ENCODE measurements at places on chromosomes 6 and 20.

DNA sequence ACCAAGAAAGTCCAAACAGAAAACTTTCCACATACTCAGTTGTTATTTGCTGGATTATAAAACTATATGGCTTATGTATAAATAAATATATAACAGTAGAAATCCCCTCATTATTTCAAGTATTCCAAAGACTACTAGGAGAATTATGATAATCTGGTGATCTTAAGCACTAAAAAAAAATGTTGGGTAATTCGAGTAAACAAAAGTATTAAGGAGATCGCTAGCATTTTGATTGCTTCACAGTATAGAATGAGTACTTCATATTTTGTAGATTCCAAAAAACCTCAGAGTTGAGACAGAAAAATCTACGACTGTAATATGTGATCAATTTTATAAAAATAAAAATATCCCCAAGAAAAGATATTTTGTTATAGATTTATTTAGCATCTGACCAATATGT, 236.4 kb upstream of the TENT5A start:
- DNase-seq: no peak

DNA sequence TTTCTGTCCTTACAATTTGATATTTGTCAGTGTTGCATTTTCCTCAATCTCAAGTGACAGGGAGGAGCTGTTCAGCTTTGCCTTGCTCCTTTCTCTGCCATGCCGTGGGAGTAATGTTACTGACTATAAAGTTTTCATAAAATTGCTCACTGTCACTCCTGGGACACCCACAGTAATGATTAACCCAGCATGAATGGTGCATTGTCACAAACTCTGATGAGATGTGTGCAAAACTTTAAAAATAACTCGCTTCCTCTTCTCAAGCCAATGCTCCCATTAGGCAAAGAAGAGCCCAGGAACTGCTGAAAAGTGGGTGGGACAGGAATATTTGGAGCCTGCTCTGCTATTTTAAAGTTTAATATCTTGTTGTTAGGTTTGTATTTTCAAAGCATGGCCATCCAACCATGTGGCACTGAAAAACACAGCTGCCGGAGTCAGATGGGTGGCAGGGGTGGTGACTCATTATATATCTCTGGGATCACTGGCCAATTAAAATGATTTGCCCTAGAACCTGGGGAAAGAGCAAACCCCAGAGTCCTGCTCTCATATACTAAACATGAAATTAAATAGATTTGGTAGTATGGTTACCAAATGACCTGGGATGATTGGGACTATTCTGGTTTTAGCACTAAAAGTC, 260.1 kb downstream of the BTBD3 start:
- no peak for DNase-seq

DNA sequence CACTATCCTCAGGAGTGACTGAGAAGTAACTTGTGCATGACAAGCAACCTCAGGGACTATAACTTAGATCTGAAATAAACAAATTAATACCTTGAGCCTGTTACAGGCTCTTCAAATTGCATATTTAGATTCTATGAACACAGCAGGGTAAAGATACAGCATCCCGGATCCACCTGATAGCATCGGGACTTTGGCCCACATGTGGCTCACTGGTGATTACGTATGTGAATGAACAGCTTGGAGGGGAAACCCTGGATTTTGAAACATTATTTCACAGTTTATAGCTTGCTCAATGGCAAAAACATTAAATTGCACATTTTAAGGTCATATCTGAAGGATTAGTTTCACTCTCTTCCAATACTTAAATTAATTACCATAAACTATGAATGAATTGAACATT, 133.2 kb downstream of the KHDRBS2 start:
- DNase-seq: no peak

GRCh38 chr6:41750374-41750773, 3.2 kb upstream of the PGC start:
- no peak for DNase-seq

- DNase-seq: no peak
These were observed 231.5 kb upstream of the SUPT3H start for GRCh38 chr6:45609141-45609638.

DNA sequence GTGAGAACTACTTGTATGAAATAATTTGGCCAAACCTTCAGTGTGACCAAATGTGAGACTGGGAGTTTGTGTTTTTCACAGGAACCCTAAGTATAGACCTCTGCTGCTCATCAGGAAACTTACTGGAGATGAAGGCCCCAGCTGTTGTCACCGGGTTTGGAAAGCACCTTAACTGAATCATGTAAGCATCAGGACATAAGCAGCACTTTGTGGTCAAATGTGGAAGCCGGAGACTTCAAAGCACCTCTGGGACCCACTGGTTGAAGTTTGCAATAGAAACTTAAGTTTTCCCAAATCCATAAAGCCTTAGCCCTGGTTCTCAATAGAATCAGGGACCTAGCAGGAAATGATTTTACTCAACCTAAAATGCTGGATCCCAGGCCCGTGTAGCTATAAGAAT, 14.3 kb downstream of the TTPAL start:
- no peak for DNase-seq

- DNase-seq: no peak
These were observed 174.4 kb upstream of the FOXA2 start for GRCh38 chr20:22758815-22759214.

DNA sequence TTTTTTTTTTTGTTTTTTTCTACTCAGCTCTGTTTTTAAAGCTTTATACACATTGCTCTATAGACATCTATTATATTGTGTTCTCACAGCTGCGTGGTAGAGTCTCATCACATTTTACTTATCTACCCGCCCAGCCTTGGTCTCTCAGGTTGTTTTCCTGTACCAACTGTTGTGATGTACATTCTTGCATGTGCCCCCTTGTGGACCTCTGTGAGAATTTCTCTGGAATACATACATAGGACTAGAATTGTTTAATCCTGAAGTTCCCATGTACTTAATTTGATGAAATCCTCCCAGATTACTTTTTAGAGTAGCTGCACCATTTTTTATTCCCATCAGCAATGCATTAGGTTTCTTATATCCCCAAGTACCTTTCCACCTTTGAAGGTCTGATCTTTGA, 40.4 kb upstream of the TINAG start:
- no peak for DNase-seq

- no peak for DNase-seq
These were observed 94.5 kb upstream of the PTPN1 start for GRCh38 chr20:50415516-50416268.

DNA sequence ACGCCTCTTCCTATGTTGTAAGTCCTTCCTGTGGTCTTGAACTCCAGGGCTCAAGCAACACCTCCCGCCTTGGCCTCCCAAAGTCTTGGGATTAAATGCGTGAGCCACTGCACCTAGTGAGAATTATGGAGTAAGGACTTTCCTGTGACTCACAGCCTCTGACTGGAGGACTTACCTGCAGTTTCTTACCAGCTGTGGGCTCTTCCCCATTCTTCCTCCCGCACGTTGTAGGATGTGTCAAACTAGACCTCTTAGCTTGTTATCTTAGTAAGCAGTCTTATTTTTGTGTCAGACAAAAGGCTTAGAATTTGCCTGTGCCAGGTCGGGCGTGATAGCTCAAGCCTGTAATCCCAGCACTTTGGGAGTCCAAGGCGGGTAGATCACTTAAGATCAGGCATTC, 30.9 kb downstream of the BAK1 start:
- DNase-seq: no peak

- DNase-seq: no peak
These were observed 442.2 kb upstream of the MANEA start for GRCh38 chr6:95135182-95135581.

GRCh38 chr6:168214586-168215104, 104.9 kb downstream of the DACT2 start:
- no peak for DNase-seq

GRCh38 chr6:31898383-31899011, 999 bp upstream of the EHMT2 start:
- DNase-seq: no peak

DNA sequence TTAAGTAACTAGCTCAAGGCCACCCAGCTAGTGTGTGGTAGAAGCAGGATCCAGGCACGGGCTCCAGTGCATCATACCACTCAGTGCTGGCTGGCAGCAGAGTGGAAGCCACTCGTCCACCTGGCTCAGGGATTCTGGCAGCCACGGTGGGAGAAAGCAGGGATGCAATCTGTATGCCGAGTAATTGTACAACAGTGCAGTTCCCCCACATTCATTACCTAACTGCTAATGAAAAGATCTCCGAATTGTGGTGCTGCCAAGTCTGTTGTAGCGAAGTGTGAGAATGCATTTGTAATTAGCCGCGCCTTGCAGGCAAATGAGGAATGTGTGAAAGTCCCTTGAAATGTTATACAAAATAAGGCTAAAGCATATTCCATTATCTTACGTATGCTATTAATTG, 29.0 kb downstream of the KCNG1 start:
- DNase-seq: no peak

- DNase-seq: no peak
These were observed 26.8 kb upstream of the SLC9A8 start for GRCh38 chr20:49785852-49786175.

- DNase-seq: no peak
These were observed 69.4 kb upstream of the PRL start for GRCh38 chr6:22366214-22366613.

- DNase-seq: no peak
These were observed 165.2 kb downstream of the CLIC5 start for GRCh38 chr6:45850378-45851033.

All from activated CD8-positive, alpha-beta memory T cell treated with anti-CD3 and anti-CD28 coated beads for 1 hour (primary cell).